CD4-positive, alpha-beta T cell treated with Interleukin-2 at 100 ng/mL for 4 hours (primary cell): ENCODE measurements at places on chromosomes 4 and X.

GRCh38 chr4:73922766-73923630, 53.8 kb downstream of the CXCL1 start:
- DNase-seq: no peak

GRCh38 chr4:72604324-72604723, 35.3 kb upstream of the ADAMTS3 start:
- no peak for DNase-seq

- peak; percentile 68 for DNase-seq
These were observed 12.5 kb downstream of the RFC1 start for GRCh38 chr4:39353478-39354253.

DNA sequence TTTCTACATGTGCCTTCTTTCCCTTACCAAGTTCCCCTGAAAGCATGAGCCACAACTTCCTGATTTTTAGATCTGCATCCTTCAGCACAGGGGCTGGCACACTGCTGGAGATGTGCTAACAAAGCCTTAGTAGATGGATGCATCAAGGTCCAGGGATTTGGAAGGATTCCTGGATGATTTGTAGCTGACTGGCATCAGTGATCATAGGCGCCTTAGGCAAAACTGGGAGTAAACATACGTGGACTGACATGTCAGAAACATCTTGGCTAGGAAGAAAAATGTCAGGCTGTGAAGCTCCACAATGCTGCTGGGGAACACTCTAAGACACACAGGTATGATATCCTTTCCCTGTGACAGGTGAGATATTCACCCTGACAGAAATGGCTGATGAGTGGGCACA, 156.4 kb downstream of the AMELX start:
- DNase-seq: no peak

DNA sequence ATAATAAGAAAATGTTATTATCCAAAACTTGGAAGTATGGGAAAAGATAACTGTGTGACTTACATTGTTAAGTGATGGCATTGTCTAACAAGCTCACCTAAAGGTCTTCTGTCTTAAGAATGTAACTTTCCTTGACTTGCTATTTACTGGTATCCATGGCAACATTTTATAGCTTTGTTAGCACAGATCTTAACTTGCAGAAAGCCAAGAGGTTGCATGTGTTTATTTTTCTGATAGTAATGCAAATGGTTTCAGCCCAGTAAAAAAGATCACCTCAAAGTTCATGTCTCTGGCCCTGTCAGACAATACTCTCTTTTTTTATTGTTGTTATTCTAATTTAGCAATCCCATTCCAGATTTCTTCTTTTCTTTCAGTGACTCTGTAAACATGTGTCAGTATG, 425.3 kb downstream of the SPRY1 start:
- no peak for DNase-seq

DNA sequence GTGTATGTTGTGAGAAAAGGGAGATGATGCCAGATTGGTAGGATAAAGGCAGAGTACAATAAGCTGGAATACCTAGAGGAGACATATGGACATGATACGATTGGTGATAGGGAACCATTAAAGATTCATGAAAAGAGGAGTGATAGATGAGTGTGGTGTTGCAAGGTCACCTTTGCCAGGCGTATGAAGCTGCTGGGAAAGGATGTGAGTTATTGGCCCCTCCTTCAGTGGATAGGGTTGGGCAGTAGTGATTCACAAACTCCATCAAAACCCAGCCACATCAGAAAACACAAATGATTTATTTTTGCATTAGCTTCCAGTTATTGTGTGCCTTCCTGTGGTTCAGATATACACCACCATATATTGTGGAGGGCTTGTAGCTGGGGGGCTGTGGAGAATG, 34.3 kb downstream of the TMEM164 start:
- DNase-seq: no peak

- peak; percentile 23 for DNase-seq
These were observed 27.3 kb upstream of the CRLF2 start for GRCh38 chrX:1239681-1240142.
